ENCODE measurements at places on chromosomes 13 and 19.

DNA sequence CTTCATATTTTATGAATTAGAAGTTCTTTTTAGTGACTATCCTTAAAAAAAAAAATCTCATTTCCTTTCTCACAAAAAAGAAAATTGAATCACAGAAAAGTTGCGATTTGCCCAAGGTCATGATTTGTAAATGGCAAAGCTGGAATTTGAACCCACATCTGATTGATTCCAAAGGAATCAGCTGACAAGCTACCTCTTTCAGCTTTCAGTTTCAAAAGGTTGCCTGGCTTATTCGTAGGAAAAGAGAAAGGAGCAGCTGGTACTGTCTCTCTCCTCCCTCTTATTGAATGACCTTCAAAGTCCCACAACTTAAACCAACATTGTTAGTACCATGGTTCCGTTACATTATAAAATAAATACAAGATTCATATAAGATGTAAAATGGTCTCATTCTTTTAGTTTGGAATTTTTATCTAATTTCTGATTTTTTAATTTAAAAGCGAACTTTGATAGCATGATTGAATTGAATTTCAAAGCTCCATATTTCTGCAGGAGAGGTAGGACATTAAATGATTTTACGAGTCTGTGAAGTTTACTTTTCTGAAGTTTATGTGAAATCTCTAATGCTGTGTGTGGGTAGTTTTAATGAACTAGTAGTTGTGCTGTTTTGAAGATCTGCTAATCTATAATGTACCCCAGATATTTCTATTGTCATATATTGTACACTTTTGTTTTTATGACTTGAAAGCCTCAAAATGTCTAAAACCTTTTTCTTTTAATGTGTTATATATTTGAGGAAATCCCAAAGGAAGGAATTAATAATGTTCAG, 18.5 kb upstream of the KCTD4 start:
- no peak for DNase-seq

- DNase-seq = no peak
These were observed at the start of gene FXYD5 for GRCh38 chr19:35154525-35155406. TSS of gene FXYD5 (plus strand) at chr19:35154735. CDS start at chr19:35155551, 816 bp downstream.

DNA sequence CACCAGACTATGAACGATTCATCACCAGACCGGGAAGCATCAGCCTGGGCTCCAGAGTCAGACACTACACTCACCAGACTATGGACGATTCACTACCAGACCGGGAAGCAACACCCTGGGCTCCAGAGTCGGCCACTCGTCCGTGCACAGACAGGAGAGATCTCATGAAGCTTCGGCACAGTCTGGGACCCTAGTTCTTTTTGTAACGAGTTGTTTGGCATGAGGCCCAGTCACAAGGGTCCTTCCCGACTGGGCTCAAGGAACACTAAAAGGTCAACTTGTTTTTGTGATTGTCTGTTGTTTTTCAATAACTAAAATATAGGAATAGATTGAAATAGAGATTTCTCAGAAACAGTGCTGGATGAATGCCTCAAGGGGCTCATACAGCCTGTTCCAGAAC, 1141.6 kb upstream of the MIR17HG start:
- no peak for DNase-seq

DNA sequence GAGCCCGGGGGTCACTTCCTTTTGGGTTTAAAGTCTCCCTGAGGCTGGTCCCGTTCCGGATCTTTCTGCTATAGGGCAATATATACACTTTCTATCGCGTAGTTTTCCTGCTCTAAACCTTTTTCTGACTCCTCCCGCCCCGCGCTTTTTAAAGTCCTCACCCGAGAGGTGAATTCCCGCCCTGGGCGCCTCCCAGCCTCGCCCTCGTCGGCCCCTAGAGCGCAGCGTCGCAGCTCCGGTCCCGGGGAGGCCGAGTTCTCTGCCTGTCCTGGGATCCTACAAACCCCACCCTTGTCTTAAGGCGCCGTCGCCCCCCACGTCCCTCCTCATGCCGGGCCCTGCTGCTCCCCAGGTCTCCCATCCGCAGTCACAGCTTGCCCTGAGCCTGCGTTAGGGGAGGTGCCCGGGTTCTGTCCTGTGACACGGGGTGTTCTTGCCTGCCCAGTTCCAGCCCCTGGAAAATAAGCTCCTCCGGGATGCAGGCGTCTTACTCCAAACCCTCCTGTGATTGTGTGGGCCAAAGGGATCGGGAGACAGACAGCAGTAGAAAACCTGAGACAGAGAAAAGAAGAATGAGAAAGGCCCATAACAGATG, 491 bp downstream of the ZNF525 start:
- DNase-seq = no peak

- DNase-seq = no peak
These were observed 1.1 kb downstream of the ZFP30 start for GRCh38 chr19:37654118-37654517.
